ENCODE measurements at places on chromosomes 12 and 14. TPM values are rescaled to one million over a fixed set of nuclear protein-coding genes. Genes with fewer than 3 reads are reported as not detected.

Gene RNASE2
- total RNA-seq: not detected

Gene SNX6
- 112 TPM for total RNA-seq

Gene PSME2
- total RNA-seq: 395 TPM

Gene APOF
- total RNA-seq: not detected

GRCh38 chr12:80490329-80490728 is 46.3 kb downstream of the PTPRQ start:
- DNase-seq: no peak

GRCh38 chr14:94098326-94098992 is 12.1 kb upstream of the IFI27 start:
- DNase-seq: no peak

- no peak for DNase-seq
Observed at GRCh38 chr14:65502676-65503124, 90.2 kb downstream of the FUT8 start.

DNA sequence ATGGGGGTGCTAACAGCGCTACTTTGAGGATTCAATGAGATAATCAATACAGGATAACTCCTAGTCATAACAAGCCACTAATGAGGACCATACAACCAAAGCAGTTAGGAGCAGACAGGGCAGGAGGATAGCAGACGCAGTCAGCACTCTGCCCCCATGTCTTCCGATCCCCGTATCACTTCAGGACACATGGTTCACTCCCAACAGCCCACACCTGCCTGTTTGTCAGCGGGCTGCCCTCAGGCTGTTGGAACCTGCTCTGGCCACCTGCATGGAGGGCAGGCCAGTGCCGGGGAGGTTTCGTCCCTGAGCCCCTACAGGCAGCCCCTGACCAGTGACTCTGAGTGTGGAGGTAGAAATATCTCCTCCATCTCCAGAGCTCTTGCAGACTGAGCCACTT is 37.1 kb upstream of the LTBP2 start:
- no peak for DNase-seq

- no peak for DNase-seq
Observed at GRCh38 chr12:130920119-130920703, 33.5 kb upstream of the ADGRD1 start.

GRCh38 chr12:47739979-47740378 is 14.7 kb upstream of the ENDOU start:
- DNase-seq: no peak

DNA sequence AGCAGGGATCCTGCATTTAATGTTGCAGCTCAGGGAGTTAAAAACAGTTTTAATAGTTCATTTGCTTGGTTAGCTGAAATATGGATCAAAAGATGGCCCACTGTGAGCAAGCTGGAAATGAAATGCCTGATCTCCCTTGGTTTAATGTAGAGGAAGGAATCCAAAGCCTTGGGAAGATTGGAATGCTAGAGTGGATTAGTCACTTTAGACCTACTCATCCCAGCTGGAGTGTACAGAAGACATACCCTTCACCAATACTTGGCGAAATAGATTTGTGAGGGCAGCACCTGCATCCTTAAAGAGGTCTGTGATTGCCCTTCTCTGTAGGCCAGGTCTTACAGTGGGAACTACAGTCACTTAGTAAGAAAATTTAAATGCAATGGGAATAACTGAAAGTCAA is 58.0 kb upstream of the KRAS start:
- no peak for DNase-seq

DNA sequence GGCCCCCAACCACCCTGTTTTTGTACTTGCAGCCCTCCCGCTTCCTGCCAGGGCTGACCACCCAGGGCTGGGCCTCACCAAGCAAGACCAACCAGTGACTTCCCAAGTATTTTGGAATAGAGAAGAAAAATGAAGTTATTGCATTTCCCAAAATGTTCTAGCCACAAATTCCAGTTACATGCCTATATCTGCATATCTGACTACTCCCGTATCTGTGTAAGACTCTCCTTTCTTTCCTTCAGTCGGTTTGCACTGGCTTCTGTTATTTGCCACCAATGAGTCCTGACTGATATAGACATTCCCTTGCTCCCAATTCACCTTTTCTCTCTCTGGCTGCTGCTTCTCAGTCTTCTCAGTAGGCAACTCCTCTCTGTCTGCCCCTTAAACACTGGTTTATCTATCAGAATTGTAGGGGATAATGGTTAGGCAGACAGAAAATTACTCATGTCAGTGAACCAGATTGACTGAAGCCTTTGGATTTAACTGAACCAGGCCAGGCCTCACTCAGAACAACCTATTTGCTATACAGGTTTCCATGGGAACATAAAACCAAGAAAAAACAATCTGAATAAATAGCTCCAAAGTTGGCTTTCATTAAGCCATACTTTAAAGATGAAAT is 85.3 kb downstream of the SPTSSA start:
- no peak for DNase-seq

DNA sequence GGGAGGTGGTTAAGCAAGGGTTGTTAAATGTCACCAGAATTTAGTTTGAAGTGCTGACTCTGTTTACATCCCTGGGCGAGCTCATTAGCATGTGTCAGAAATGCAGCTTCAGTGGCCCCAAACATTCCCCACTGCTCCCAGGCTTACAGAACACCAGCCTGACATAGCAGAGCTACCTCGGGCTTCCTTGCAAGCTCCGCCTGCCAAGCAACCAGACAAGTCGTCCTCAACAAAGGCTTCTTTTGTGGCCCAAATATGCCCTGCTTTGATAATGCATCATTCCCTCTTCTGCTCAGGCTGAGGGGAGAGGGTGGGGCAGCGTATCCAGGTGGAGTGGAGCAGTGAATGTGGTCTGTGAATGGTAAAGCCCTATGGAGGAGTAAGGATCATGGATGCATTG is 28.0 kb downstream of the ERH start:
- no peak for DNase-seq

DNA sequence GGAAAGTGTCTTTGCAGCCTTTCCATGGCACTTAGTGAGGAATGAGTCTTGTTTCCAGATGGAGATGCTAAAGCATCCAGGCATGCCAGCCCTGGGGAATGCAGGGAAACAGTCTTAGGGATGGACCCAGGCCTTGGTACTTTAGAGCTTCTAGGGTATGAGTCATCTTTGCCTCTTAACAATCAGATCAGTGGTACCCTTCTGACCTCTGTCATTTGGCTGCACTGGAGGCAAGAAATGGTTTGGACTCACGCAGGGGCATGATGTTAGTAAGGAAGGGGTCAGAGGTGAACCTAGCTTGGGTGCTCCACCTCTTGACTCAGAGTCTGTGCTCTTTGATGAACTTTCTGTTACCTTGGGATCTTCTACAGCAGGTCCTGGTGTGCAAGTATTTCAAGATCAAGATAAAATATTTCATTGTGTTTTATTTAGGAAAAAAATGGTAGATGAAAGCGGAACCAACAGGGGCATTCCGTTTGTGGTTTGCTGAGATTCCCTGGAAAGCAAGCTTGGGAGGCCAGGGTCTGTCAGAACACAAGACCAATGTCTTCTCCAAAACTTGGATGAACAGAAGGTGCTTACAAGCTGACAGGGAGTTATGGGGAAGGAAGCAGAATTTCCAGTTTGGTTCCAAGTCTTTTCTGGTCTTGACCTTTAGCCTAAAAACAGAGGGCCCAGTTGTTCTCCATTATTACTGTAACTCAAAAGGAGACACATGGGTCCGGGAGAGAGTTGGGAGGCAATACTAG is 216.2 kb downstream of the ZFP36L1 start:
- no peak for DNase-seq

GRCh38 chr12:88572781-88573549 is 7.3 kb downstream of the KITLG start:
- no peak for DNase-seq

DNA sequence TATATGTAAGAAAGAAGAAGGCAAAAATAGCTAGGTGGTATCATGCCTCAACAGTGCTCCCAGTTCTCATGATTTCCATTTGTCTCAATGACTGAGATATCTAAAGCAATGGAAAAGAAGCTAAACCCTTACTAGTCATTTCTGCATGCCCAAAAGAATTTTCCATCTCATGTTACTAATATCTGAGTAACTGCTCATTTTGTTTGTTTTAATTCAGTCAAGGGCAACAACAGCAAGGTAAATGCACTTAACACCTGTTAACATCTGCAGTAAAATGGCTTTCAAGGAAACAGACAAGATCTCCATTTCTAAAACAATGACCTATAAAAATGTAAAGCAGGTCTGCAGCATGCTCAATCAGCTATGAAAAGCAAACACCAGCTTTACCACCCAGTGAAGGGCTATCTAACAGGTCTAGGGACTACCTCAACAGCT is 19.4 kb upstream of the SELPLG start:
- no peak for DNase-seq

DNA sequence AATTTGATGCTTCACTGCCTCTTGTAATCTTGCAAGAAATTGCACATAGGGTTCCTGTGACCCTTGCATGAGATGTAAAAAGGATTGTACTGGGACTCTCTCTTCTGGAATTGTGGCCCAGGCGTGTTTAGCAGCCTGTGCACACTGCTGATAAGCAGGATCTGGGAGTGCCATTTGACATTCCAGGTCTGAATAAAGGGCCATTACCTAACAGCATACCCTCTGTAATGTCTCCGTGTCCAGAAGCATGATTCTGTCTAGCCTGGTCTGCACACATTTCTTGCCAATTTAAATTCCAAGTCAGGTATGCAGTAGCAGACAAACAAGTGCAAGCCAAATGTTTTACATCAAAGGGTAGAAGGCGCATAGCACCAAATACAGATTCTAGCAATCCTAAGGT is 18.1 kb upstream of the MAPKAPK5 start:
- no peak for DNase-seq

GRCh38 chr12:3218228-3219171 is 141.3 kb downstream of the TSPAN9 start:
- DNase-seq: no peak
